ENCODE measurements at places on chromosomes 11 and 22. TPM values are rescaled to one million over a fixed set of nuclear protein-coding genes. Genes with fewer than 3 reads are reported as not detected.

Gene RNF121
- 31.8 TPM for polyA plus RNA-seq

Gene TREH
- not detected for polyA plus RNA-seq

Gene PATE3
- polyA plus RNA-seq: not detected

Gene SCN2B
- polyA plus RNA-seq: 4.5 TPM

GRCh38 chr22:20031732-20032406 is 11.0 kb downstream of the TANGO2 start:
- DNase-seq: no peak

DNA sequence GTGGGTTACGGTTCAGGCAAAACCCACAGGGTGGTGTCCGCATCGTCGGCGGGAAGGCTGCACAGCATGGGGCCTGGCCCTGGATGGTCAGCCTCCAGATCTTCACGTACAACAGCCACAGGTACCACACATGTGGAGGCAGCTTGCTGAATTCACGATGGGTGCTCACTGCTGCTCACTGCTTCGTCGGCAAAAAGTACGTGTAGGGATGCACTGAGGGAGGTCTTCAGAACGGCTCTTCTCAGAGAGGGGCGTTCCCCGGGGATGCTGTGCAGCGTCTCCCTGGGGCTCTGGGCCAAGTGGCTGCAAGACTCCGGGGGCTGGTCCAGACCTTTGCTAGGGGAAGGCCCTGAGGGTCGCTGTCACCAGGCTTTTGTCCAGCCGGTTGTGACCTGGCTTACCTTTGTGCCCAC is 1.3 kb downstream of the ACR start:
- DNase-seq: no peak

DNA sequence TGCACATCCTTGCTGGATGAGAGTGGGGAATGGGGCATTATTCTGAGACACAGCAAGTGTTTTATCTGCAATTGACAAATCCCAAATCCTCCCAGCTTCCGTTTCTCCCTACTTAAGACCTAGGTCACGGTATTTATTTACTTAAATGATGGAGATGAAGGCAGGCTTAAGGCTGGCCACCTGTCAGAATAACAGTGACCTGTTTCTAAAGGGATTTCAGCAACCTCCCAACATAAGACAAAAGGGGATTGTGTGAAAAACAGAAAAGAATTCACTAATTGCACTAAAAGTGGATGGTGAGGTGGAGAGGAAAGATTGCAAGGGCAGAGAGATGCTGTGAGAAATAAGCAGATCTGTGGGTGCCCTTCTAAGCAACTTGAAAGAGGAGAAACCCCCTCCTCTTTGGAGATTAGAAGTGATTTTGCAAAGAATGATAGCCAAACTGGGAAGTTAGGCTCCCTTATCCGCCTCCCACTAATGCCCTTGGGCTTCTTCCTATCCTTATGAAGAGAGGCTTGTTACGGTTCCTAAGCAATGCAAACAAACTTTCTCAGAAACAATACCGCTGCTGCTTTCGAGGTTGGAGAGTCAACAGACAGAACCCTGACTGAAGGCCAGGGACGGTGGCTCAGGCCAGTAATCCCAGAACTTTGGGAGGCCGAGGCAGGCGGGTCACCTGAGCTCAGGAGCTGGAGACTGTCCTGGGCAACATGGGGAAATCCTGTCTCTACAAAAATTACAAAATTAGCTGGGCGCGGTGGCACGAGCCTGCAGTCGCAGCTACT is 84.3 kb downstream of the ARL14EP start:
- peak; percentile 15 for DNase-seq

GRCh38 chr22:47123827-47124442 is 361.5 kb downstream of the TBC1D22A start:
- no peak for DNase-seq

GRCh38 chr22:25774575-25775026 is 32.6 kb downstream of the MYO18B start:
- no peak for DNase-seq

DNA sequence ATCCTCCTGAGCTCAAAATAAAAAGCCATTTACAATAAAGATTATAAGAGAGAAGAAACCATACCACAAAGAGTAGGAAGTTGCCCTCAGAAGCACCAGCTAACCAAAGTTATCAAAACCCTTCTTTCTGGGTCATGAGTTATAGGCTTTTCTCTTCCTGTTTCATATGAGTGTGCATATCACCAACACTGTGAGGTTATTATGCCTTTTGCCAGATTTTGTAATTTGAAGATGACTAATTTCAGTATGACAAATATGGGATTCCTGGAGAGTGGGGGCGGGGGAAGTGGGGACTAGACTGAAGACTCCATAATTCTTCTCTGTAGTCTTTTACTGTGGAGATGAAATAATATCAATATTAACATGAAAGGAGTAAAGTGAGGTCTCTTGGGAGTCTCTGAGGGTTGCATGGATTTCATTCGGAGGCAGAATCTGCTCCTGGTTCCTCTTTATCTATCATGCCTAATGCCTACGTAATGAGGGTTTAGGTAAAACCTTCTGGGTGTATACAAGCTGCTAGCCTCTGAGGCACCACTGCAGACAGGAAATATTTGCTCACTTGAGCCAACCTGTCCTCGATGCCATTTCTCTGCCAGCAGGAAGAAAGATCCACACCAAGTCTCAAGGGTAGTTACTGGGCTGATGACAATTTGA is 2.1 kb downstream of the LPXN start:
- no peak for DNase-seq

- DNase-seq: no peak
These were observed 58.8 kb downstream of the BMAL1 start for GRCh38 chr11:13336246-13336878.

GRCh38 chr22:16819249-16819648 is 6.0 kb downstream of the XKR3 start:
- no peak for DNase-seq

DNA sequence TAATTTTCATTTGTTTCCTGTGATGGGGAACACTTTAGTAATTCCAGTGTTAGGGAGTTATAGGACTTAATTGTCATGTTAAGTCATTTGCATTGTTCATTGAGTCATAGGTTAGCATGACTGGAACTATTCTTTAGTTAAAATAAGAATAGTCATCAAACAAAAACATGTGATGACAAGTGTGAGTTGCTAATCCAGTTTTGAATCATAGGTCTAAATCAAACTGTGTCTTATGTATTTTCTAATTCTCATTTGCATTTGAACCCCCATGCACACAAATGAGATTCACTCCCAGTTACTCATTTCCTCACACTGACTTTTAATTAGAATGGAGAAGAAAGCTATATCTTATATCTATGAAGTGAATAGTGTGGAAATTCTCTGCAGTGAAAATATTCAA is 405.6 kb downstream of the LRRC4C start:
- no peak for DNase-seq

DNA sequence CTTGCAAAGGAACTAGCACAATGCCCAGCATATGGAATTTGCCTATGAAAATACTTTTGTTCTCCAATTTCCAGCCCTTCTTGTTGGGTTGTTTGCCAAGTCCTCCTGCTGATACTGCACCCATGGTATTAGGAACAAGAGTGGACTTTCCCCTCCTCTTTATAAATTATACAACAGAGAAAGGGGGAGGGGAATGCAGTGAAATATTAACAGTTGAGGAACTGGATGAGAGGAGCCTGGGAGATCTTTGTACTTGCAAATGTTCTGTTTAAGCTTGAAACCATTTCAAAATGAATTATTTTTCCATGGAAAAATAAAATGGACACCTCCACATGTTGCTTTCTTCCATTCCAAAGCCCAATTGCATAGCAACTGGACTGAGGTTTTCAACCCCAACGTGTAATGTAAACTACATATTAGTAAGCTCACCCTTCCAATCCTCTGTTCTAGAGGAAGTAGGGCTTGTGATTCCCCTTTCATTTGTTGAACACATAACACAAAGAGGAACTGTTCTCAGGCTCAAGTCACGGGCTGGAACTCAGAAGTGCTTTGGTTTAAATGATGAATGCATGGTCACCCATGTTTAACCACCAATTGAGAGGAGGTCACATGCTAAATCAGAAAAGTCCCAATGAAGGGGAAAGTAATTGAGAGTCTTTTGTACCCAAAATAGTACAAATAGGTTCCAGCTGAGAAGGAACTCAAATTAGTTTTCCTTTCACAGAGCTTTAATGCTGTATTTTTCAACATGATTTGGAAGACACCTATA is 66.2 kb upstream of the ZC3H12C start:
- peak; percentile 14 for DNase-seq

GRCh38 chr11:26914968-26915367 is 78.9 kb upstream of the FIBIN start:
- no peak for DNase-seq

GRCh38 chr22:35111244-35111643 is 45.3 kb downstream of the ISX start:
- DNase-seq: no peak

- DNase-seq: no peak
These were observed 38.7 kb downstream of the MYO18B start for GRCh38 chr22:25780673-25781072.

- DNase-seq: no peak
These were observed 26.1 kb upstream of the LDHA start for GRCh38 chr11:18368221-18368620.

DNA sequence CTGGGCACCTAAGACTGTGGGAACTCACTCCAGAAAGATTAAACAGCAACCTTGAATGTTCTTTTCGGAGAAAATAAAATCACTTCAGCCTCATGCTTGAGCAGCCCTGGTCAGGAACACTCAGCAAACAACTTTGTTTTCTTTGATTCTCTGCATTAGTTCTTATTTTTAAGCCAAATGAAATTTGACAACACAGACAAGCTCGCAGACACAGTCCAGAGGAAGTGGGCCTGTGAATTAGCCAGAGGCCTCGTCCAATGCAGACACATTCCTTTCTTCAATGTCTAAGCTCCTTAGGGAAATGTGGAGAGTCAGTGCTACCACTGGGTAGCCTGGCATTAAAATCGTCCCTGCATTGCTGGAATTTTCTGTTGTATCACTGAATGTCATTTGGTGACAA is 62.9 kb upstream of the CSNK2A3 start:
- no peak for DNase-seq

GRCh38 chr22:24758164-24758799 is 16.2 kb downstream of the PIWIL3 start:
- peak; percentile 63 for DNase-seq

DNA sequence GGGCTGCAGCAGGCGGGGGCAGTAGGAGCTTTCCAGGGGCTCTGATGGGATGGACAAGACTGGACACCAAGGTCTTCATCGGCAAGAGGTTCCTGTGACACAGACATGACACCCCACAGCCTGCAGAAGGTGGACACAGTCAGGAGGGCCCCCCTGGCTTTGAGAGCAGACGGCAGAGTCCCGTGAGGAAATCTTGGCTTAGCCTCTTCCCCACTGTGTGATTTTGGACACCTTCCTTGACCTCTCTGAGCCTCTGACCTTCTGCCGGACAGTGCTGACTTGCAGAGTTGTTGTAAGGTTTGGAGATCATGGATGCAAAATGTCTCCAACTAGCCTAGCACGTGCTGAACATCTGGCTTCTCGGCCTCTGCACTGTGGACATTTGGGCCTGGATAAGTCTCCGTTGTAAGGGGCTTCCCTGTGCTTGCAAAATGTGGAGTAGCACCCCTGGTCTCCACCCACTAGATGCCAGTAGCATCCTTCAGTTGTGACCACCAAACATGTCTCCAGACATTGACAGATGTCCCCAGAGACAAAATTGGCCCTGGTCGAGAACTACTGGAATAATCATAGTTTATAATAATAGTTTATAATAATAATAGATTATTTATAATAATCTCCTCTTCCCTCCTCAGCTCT is 54.6 kb downstream of the MCM5 start:
- DNase-seq: no peak

DNA sequence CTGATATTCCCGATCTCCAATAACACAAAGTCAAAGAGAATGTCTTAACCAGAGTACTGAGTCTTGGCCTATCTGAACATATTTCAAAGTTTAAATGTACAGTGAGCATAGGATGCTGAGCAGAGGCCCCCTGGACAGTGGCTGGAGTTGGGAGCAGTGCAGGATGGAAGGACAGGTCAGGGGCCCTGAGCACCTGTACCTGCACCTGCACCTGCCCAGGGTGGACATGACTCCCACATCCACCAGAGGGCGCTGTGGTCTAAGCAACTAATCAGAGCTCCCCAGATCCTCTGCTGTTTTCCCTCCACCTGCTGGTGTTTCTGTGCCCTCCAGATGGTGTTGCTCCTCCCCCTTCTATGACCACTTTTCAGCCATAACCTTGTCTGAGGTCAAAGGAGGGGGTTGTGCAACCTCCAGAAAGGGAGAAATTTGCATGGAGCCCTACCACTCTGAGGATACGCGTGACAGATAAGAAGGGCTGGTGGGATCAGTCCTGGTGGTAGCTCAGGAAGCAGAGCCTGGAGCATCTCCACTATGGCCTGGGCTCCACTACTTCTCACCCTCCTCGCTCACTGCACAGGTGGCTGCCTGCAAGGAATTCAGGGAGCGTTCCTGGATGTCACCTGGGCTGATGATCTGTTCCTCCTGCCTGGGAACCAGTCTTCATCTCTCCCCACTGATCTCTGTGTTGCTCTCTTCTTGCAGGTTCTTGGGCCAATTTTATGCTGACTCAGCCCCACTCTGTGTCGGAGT is 49.1 kb upstream of the VPREB1 start:
- DNase-seq: no peak

GRCh38 chr11:120212259-120212878 is 1.5 kb downstream of the OAF start:
- no peak for DNase-seq

DNA sequence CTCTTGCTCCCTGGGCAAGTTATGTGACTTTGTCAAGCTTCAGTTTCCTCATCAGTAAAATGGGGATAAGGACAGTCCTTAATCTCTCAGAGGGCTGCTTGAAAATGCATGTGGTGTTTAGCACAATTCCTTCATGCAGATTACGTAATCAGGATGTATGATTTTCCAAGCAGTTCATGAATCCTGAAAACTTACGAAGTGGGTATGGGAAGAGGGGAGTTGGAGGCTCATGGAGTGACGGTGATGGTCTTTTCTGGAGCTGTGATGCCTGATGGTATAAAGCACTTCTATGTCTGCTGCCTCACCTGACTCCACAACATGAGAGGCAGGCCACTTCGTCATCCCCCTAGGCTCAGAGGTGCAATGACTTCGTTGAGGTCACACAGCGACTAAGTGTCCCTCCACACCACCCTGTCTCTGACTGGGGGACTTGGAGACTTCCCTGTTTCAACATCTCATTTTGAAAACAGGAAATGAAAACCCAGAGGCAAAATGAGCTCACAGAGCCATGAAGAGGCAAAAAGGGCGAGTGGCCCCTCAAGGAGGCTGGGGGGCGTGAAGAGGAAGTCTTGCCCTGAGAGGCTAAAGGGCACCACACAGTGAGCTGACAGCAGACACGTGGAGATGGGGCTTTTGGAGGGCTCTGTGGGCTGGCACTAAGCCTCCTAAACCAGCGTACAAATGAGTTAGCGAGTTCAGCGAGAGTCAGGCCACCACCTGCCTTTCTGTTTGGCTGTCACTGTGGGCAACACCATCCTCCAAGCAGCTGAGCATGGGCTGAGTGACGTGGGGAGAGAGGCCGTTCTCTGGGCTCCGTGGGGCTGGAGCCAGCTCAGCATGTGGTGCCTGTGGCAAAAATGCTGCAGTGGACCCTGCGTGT is 10.1 kb downstream of the MCM5 start:
- DNase-seq: no peak

DNA sequence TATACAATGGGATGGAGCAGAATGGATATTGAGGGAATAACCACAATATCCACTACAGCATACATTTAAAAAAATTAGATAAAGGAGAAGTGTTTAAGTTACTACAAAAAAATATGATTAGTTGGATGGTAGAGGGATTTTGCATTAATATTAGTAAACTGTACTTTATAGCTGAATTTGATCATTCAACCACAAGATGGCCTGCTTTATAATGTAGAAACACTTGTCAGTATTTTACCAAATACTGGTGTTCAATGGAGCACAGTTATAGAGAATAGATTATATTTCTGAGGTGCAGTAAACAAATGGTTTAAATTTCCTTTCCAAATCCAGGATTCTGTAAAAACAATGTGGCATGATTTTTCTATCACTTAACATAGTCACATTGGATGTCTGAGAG is 818.8 kb upstream of the CHORDC1 start:
- DNase-seq: no peak
